Endothelial cell of coronary artery (primary cell): ENCODE measurements at places on chromosomes 2 and 18. TPM values are rescaled to one million over a fixed set of nuclear protein-coding genes. Genes with fewer than 3 reads are reported as not detected.

Gene GALNT13
- total RNA-seq = 0.09 and 0.36 TPM in 2 replicates

Gene TMEM200C
- under 0.01 TPM in 2 replicates for total RNA-seq

Gene TGFA
- 0.09 and 0.38 TPM in 2 replicates for total RNA-seq

Gene CLK1
- total RNA-seq = 77.5 and 84.1 TPM in 2 replicates

Gene DSG4
- not detected in 2 replicates for total RNA-seq

Gene HSPE1
- total RNA-seq = 118 and 149 TPM in 2 replicates

Gene TMEM198
- total RNA-seq = 0.09 TPM in 1 of 2 replicates, not detected in the other

Gene REG3G
- total RNA-seq = not detected in 2 replicates

Gene FER1L5
- total RNA-seq = under 0.01 and 0.09 TPM in 2 replicates

Gene CDKL4
- 0.56 and 0.81 TPM in 2 replicates for total RNA-seq

Gene SCYGR4
- not detected in 2 replicates for total RNA-seq

Gene IFIH1
- total RNA-seq = 4.9 and 9.0 TPM in 2 replicates

Gene POU3F3
- total RNA-seq = not detected in 2 replicates

Gene G6PC2
- total RNA-seq = not detected in 2 replicates

Gene CXCR4
- total RNA-seq = 76.6 and 235 TPM in 2 replicates

Gene DNAJC5G
- not detected in 2 replicates for total RNA-seq

Gene CIB4
- total RNA-seq = not detected in 2 replicates

Gene ALPP
- not detected in 2 replicates for total RNA-seq

Gene GCKR
- total RNA-seq = 6.7 and 9.3 TPM in 2 replicates

Gene ZNF521
- total RNA-seq = 65.4 and 78.2 TPM in 2 replicates

Gene IL36RN
- total RNA-seq = not detected in 2 replicates

Gene SPATA3
- not detected in 2 replicates for total RNA-seq

Gene GPR45
- not detected in 2 replicates for total RNA-seq

Gene BARD1
- 13.6 and 32.6 TPM in 2 replicates for total RNA-seq

Gene SLC4A3
- total RNA-seq = 0.27 and 0.38 TPM in 2 replicates

Gene LAMA3
- total RNA-seq = 3.0 and 3.1 TPM in 2 replicates

Gene SH3BP4
- total RNA-seq = 37.5 and 48.5 TPM in 2 replicates

Gene CCDC74B
- total RNA-seq = 0.72 and 0.85 TPM in 2 replicates

Gene MYO7B
- 0.09 and 0.47 TPM in 2 replicates for total RNA-seq

Gene RAX
- total RNA-seq = not detected in 2 replicates

Gene POTEI
- total RNA-seq = 0.09 TPM in 2 replicates

Gene ERMN
- not detected in 2 replicates for total RNA-seq
